Uterus (tissue), 4 donors: ENCODE measurements at places on chromosomes 12 and 14. TPM values are rescaled to one million over a fixed set of nuclear protein-coding genes. Genes with fewer than 3 reads are reported as not detected.

DNA sequence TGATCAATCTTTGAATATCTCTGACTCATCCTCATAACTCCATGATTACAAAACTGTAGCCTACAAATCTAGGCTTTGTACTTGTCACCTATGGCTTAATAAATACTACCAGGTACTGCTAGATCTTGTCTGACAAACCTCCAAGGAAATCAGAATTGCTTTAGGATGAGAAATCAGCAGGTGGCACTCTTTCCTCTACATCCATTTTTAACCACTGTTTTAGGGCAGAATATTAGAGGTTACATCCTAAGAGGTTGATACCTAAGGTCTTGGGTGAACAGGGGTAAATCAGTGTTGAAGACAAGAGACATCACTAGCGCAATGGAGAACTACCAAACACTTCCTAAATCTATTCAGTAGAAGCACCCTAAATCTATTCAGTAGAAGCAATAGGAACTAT, 63.1 kb upstream of the SOX5 start:
- H3K36me3 ChIP-seq = no peaks in the 10 kb centered on the region
- no peaks in the 10 kb centered on the region for H3K4me1 ChIP-seq
- no peak overlapping the region for H3K4me3 ChIP-seq
- no peak overlapping the region for H3K27ac ChIP-seq

Gene TOMM20L
- not detected for total RNA-seq

Gene OVCH1
- not detected for total RNA-seq

Gene ADCY4
- total RNA-seq = 65.1 TPM

GRCh38 chr12:52772188-52772587, 5.0 kb downstream of the KRT76 start:
- no peaks in the 10 kb centered on the region for H3K27me3 ChIP-seq
- H3K4me1 ChIP-seq = no peaks in the 10 kb centered on the region
- no peak for DNase-seq
- no peak overlapping the region for H3K4me3 ChIP-seq
- no peaks in the 10 kb centered on the region for H3K36me3 ChIP-seq
- H3K27ac ChIP-seq = no peak overlapping the region

Gene C12orf50
- not detected for total RNA-seq

Gene SLC2A13
- total RNA-seq = 31.7 TPM

DNA sequence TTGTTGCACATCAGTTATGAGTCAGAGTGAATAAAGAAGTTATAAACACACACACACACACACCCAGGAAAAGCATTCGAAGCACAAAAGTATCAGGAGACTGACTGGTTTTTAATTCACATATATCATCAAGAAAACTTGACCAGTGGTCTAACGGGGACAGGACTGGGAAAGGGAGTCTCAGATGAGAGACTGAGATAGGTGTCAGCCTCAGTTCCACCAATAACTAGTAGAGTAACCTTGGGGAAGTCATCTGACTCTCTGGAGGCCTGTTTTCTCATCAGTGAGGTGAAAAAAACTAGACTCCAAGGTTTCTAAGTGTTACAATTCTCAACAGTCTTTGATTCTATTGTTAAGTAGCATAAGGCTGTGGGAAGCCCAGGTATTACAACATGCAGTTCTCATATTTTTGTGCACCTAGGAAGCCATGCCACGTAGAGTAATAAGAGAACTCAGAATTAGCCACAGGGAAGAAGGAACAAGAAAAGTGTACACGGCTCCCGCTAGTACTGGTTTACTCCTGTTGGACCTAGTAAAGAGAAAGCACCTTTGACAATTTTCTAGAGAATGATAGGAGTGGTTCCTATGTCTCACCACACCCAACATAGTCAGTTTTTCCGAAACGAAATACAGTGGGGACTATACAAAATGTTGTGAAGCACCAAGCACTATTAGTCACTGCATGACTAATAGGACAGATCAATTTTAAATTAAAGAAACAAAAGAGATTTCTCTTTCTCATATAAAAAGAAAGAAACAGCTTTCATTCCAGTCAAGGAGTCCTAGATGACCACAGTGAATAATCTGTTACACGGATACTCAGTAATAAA, 5.0 kb downstream of the PPTC7 start:
- H3K4me3 ChIP-seq = no peak overlapping the region
- peak overlapping the region; percentile 62 for H3K27ac ChIP-seq
- no peak for DNase-seq
- H3K36me3 ChIP-seq = no peaks in the 10 kb centered on the region

Gene IL23A
- total RNA-seq = not detected

DNA sequence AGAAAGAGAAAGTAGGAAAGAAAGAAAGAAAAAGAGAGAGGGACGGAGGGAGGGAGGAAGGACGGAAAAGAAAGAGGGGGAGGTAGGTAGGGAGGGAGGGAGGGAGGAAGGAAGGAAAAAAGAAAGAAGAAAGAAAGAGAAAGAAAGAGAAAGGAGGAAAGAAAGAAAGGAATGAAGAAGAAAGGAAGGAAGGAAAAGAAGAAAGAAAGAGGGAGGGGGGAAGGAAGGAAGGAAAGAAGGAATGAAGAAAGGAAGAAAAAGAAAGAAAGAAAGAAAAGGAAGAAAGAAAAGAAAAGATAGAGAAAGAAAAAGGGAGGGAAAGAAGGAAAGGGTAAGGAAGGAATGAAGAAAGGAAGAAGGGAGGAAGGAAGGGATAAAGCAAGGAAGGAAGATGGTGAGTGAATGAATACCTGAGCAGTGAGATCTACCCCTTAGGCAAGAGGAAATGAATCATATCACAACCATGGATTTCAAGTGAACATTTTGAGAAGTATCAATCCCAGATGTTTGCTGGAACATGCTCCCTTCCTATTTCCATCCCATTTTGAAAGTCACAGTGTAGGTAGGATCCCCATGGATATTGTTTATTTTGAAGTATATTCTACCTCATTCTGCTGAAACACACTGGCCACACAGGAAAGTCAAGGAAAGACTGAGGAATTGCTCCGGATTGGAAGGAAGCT, 639.4 kb upstream of the TBX3 start:
- no peak for DNase-seq
- H3K36me3 ChIP-seq = no peaks in the 10 kb centered on the region
- no peaks in the 10 kb centered on the region for H3K27me3 ChIP-seq
- H3K4me1 ChIP-seq = no peaks in the 10 kb centered on the region
- no peak overlapping the region for H3K27ac ChIP-seq

- no peak for DNase-seq
- no peak overlapping the region for H3K27ac ChIP-seq
- H3K4me3 ChIP-seq = no peak overlapping the region
- H3K36me3 ChIP-seq = no peaks in the 10 kb centered on the region
These were observed 21.1 kb upstream of the ARID2 start for GRCh38 chr12:45708363-45708762.

Gene CAPRIN2
- 39.9 TPM for total RNA-seq

DNA sequence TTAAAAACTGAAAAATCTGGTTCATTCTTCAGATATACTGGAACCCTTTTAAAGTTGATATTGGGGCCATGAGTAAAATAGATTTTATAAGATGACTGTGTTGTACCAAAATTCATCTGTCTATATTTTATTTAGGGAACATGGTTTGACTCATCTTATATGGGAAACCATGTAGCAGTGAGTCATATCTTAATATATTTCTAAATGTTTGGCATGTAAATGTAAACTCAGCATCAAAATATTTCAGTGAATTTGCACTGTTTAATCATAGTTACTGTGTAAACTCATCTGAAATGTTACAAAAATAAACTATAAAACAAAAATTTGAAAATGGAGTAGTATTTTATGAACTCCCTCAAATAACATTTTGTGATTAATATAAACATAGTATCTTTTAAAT, 14.2 kb downstream of the PTGER2 start:
- DNase-seq = no peak
- no peaks in the 10 kb centered on the region for H3K36me3 ChIP-seq
- H3K4me3 ChIP-seq = no peak overlapping the region
- peaks cover 8% of the 10 kb centered on the region for H3K4me1 ChIP-seq
- H3K27me3 ChIP-seq = no peaks in the 10 kb centered on the region

DNA sequence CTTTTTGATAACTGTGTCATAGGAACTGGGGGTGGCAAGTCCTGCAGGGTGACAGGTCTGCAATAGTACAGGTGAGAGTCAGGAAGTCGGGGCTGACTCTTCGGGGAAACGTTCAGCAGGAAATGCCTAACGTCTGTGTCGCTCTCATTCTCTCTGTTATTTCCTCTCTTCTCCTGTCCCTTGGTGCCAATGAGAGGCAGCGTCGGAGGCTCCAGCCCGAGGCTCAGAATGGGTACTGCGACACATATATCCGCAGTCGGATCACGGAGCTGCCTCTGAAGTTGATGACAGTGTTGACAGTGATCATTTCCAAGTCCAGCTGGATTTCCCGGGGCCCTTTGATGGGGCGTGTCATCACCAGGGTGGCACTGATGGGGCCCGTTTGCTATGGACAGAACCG, 2.7 kb upstream of the TC2N start:
- H3K36me3 ChIP-seq = no peaks in the 10 kb centered on the region
- H3K4me1 ChIP-seq = no peaks in the 10 kb centered on the region
- H3K27me3 ChIP-seq = no peaks in the 10 kb centered on the region
- no peak for DNase-seq
- H3K27ac ChIP-seq = no peak overlapping the region
